Stimulated activated CD4-positive, alpha-beta T cell treated with anti-CD3 and anti-CD28 coated beads, Interleukin-15, amount 100 ng/mL, for 24 hours (primary cell): ENCODE measurements at places on chromosomes 2 and 18.
A peak's percentile ranks its signal among the peaks of the same experiment; 100 is the strongest.

DNA sequence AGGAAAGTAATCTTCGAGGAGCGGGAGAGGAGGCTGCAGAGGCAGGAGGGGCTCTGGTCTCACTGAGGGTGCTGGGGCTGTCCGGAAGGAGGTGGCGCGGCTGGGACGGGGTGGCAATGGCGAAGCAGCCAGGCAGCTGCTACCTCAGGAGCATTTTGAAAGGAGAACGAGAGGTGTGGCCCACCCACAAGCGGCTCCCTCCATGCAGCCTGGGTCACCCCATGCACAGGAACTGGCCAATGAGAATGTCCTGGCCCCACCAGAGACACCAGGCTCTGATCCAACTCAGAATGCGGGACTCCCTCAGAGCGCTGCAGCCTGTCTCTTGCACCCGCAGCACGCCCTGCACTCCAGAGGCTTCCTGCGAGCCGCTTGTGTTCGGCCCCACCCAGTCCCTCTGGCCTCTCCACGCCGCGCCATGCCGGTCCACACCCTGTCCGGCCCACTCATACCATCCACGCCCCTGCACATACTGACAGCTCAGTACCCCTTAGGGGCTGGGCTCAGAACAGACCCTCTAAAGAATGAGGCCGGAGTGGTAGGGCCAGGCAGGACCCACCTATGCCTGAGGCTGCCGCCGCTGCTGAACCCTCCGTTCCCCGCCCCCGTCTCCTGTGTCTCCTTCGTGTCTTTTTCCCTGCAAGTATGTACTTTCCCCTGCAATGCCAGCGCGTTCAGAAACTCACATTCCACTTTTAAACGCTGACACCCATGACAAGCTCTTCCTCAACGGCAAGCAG lies 6.4 kb upstream of the BOK start:
- no peak for DNase-seq

DNA sequence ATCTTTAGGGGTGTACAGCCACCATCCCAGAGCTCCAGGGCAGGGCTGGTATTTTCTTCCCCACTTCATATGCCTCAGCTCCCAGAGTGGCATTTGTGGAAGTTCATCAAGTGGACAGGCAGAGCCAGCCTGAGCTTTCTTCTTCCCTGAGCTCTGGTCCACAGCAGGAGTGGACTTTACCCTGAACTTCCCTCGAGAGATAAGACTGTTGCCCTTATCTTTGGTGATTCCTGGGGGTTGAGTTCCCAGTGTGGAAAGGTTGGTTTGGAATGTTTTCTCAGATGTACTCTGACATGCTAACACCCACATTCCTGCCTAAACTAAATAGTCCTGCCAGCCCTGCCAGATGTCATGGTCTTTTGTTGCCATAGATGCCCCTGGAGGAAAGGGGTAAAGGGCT lies 62.0 kb upstream of the LGALSL start:
- DNase-seq = no peak

GRCh38 chr2:107258531-107259407 lies 372.8 kb upstream of the ST6GAL2 start:
- no peak for DNase-seq

GRCh38 chr2:155404433-155405002 lies 706.0 kb downstream of the KCNJ3 start:
- no peak for DNase-seq

DNA sequence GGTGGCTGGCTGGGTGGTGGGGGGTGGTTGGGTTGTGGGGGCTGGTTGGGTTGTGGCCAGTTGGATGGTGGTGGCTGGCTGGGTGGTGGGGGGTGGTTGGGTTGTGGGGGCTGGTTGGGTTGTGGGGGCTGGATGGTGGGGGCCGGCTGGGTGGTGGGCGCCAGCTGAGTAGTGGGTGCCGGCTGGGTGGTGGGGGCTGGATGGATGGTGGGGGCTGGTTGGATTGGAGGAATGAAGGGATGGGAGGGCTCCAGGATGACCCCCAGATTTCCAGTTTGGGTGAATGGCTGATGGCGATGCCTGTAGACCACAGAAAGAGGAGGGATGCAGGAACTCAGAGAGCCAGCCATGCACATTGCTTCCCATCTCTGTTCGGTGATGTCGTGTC lies 26.8 kb upstream of the GPR17 start:
- DNase-seq = no peak

GRCh38 chr2:158724803-158725381 lies 70.2 kb upstream of the DAPL1 start:
- DNase-seq = no peak

DNA sequence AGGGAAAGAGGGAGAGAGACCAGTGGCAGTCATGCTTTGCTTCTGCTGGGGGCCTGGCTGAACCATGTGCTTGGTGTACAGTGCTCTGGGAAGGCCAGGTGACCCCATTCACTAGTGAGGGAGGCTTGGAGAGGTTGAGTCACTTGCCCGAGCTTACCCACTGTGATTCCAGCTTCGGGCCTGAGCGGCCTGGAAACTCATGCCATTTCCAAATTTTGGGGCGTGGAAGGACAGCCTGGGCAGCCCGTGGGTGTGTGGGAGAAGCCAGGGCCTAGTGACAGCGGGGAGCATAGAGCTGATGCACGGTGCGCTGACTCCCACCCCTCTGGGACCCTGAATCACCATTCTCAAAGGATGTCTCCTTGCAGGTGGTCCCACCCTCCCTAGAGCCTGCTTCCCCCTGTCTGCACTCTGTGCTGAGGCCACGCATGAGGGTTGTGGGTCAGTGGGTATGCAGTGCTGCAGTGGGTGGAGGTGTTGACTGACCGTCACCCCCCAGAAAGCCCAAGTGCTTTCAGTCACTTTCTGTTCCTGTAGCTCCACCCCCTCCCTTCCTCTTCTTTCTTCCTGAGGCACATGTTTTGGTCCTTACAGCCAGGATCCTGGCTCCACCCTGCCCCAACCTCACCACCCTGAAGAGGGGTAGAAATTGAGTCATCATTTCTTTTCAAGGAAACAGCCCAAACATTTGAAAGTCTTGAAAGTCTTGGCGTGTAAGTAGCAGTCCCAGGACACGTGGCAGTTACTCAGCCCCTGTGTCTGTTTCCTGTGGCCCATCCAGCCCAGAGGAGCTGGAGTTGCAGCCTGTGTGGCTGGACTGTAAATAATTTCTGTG lies 69.3 kb upstream of the MCFD2 start:
- peak; percentile 79 for DNase-seq

GRCh38 chr2:15260196-15260595 lies 300.9 kb downstream of the NBAS start:
- DNase-seq = no peak

- no peak for DNase-seq
Measured at GRCh38 chr2:44928483-44929158, 12.9 kb upstream of the SIX3 start.

- no peak for DNase-seq
Measured at GRCh38 chr2:30029804-30030203, 108.4 kb upstream of the ALK start.

DNA sequence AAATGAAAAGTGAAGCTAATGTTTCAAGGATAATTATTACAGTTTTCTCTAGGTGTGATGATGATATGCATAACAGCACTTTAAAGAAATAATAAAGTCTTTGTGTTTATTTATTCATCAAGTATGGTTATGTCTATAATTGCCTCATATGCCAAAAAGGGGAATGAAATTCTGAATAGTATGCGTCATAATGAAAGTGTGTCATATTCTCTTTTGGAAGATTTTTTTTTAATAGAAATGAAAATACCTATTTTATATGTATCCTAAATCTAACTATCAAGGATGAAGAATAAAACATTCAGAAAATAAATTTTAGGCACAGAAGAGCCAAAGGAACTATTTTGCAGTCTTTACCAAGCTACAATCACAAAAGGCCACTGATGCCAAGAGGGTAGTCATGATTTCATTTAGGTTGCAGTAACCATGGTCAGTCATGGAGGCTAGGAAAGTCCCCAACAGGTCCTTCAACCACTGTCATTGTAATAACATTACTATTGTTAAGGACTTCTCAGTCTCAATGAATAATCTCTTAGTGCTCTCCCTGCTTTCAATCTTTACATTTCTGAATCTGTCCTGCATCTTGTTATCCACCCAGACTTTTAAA lies 712.5 kb downstream of the DCDC2C start:
- no peak for DNase-seq

- DNase-seq = no peak
Measured at GRCh38 chr2:172252154-172252553, 149.5 kb upstream of the DLX2 start.

DNA sequence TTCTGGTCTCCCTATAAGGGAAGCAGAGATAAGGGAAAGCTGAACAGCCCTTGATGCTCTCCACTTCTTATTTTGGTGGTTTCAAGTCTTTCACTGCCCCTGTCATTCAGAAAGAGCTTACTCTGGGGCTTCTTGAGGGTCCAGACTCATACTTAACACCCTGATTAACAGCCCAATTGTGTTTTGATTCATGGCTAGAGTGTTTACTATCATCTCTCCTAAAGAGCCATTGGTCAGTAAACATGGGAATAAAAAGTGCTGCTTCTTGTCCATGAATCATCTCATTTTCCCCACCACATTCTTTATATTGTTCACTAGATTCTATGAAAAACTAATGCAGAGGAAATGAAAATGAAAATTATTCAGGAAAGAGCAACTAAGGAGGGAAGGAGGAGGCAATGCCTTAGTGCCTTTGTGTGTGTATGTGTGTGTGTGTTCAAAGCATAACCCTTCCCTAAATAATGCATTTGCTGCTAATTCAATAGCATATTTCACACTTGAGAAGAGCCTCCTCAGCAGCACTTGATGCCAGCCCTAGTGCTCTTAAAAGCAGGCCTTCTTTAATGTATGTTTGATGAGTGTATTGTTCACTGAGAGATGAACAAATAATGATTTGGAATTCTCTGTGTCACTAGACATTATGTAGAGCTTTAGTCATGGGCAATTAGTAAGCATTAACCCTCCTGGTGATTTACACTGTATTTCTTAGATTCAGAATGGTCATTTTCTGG lies 63.5 kb downstream of the DCC start:
- no peak for DNase-seq

- DNase-seq = no peak
Measured at GRCh38 chr18:78713069-78713468, 266.5 kb upstream of the SALL3 start.

GRCh38 chr2:177604271-177605065 lies 211.9 kb downstream of the AGPS start:
- no peak for DNase-seq

DNA sequence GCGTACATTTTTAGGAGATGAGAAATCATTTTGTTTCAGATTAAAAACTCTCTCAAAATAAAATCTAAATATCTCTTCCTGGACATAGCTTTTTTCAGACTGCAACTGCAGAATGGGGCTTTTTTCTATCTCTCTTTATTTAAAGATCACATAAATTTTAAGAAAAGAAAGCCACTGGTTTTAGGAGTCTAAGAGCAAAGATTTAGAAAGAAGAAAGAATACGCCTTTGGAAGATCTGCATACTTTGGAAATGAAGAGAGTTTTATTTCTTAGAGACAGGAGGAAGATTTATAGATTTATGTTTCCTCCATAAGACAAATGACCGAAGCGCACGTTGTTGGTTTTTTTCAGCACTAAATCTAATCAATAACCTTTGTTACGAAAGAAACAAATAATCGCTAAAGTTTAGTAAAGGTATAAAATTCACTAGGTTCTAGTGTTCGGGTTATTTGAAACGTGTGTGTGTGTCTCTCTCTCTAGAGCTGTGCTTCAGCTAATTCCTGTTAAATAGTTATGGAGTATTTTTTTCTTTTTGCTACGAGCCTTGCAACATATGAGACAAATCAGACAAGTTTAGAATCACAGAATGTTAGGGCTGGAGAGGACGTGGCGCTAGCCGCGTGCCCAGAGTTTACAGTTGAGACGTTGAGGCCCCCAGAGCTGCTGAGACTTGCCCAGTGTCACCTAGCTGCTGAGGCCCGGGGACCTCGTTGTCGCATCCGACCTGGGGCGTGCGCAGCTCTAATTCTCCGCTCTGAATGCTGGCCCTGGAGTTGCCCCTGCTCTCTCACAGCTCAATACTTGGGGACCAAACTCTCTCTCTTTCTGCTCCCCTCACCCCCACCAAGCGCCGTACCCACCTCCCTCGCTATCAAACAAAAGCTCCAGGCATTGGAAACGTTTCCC lies 69.9 kb downstream of the CTAGE1 start:
- DNase-seq = no peak

DNA sequence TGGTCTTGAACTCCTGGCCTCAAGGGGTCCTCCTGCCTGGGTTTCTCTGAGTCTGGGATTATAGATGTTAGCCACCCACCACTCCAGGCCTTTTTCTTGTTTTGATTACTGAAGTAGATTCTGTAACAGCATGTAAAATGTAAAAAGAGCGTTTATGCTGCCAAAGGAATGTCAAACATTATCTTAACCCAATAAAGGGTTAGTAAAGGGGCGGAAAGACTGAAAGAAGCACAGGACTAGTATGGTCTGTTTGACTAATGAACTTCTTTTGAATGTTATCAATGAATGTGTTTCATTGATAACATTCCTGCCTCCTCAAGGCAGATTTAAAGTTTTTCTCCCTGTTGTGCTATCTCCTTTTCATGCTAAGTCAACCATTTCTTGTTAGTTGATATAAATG lies 29.4 kb downstream of the GPD2 start:
- DNase-seq = no peak

- no peak for DNase-seq
Measured at GRCh38 chr18:2482706-2483475, 88.4 kb downstream of the METTL4 start.

DNA sequence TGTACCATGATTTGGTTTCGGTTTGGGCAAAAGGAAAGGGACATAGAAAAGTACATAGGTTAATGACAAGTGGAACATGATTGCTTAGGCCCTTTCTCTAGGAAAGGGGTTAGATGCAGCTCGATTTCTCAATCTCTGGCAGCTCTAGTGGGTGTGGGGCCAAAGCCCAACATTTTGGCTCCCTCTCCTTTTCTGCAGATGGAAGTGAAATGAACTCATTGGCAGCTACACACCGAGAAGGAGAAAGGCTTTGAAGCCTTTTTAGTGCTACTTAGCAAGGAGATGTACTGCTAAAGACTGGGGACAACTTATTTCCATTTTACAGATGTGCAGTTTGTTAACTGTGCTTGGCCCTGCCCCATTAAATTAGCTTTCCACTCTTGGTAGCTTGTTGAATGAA lies 93.8 kb downstream of the LYPD6B start:
- DNase-seq = no peak

DNA sequence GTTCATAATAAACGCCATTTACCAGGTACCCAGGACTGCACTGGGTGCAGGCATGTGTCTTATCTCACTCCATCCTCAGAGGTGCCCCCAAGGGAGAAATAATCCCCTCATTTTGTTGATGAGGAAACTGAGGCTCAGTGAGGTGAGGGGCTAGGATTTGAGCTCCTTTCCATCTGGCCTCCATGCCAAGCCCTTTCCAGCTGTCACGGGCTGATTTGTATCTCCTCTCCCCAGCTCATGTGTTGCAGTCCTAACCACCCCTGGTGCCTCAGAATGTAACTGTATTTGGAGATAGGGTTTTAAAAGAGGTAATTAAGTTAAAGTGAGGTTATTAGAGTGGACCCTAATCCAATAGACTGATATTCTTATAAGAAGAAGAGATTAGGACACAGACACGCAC lies 137.3 kb downstream of the MYCN start:
- DNase-seq = no peak
